Stimulated activated CD8-positive, alpha-beta memory T cell treated with anti-CD3 and anti-CD28 coated beads, Interleukin-7, amount 100 ng/mL, for 1 hour (primary cell): ENCODE measurements at places on chromosomes 7 and 10.

DNA sequence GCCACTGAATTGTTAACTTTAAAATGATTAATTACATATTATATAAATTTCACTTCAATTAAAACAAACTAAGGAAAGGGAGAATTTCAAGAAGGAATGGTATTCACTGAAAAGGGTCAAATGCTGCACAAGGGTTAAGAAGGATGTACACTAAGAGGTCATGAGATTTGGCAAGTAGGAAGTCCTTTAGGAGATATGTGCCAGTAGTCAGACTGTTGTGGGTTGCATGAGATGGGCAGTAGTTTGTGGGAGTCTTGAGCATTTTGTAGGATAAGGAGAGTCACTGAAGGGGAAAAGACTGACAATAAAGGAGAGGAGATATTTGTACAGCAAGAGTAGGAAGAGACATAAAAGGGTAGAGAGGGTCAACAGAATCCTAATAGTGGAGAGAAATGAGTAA is 12.4 kb upstream of the PTPN12 start:
- DNase-seq, result no peak

DNA sequence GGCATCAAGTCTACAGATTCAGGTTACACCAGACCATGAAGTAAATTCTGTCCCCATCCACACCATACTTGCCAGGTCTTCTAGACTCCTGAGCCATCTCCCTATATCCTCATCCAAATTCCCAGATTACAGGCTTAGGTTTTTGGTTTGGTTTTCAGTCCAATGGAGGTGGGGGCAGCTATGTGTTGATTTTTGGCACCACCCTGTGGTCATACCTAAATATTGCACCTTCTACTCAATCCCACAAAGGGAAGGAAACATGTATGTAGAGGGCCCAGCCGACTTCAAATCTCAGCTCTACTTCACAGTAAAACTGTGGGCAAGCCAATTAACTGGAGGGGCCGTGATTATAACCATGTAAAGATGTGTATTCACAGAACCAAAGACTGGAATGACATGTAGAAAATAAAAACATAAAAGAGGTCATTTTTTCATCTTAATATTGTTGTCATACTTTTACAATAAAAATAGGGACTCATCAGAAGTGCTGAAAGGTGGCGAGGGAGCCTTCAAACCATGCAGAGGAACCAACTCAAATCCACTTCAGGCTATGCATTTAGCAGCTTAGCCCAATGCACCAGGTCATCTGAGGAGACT is 19.8 kb downstream of the ERCC6 start:
- no peak for DNase-seq

DNA sequence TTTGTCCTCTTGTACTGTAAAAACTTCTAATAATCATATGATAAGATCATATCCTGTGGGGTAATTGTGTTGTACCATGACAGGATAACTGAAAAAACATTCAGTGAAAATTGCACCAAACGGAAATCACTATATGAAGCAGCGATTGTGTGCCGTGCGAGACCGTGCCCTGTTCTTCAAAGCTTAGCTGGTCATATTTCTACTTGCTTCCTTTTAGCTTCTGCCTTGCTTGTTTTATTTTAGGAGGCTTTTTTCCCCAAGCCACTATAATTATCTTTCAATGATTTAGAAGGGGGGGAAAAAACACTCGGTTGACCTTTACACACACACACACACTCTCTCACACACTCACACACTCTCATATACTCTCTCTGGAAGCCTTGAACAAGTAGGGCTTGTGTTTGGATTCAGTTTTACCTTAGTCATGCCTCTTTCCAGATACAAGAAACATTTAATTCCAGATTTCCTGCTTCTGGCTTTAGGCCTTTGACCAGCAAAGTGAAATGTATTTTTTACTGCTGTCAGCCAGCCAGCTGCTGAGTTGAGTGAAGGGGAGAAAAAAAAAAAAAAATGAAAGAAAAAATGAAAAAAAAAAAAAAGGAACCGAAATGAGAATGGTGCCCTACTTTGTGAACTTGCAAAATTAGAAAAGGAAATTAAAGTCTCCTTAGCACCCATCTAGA is 181.4 kb downstream of the ARID5B start:
- DNase-seq, result no peak

DNA sequence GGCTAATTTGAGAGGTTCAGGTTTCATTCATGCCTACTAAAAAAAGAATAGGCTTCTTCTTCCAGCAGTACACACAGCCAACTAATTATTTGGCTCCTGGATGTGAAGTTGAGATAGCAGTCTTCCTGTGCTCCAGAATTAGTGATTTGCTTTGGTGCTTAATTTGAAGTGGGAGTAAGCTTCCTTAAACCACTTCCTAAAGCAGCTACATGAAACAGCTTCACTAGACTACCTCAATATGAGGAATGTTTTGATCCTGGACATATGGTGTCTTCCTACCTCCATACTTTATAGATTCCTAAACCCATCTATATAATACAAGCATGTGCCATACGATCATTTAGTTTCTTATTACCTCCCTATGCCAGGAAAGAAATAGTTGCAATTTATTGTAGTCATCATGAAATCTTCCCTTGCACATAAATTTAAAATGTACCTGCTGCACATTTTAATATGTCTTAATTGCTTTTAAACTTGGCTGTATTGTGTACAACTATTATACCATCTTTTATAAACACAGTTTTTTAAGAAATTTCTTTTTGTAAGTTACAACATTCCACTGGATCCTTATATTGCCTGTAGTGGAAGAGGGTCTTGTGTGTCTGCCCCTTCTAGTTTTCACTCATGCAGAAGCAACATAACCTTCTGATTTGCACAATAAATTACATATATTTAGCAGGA is 8.6 kb downstream of the VIM start:
- no peak for DNase-seq

DNA sequence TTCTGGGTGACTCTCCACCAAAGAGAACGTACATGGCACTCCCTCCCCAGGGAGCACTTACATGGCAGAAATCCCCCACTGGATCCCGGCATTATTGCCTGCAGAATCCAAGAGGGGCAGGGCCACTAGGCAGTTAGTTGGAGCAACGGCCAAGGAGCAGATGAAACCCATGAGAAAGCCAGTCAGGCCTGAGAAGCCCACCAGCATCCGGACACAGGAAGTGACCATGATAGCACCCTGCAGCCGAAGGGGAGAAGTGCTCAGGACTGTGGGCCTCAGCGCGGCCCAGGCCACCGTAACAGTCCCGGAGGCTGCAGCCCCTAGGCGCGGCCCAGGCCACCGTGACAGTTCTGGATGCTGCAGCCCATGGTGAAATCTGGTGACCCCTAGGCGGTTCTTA is 43.5 kb downstream of the STRA8 start:
- DNase-seq, result no peak

DNA sequence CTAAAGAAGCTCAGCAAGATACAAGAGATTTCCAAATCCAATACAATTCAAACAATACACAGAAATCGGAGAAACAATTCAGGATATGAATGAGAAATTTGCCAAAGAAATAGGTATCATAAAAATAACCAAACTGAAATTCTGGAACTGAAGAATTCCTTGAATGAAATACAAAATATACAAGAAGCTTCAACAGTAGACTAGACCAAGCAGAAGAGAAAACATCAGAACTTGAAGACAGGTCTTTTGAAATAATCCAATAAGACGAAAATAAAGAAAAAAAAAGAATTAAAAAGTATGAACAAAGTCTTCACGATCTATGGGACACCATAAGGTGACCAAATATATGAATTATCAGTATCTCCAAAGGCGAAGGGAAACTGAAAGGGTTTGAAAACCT is 2.8 kb upstream of the IFIT2 start:
- DNase-seq, result no peak
